ENCODE measurements at places on chromosomes 4 and X.

DNA sequence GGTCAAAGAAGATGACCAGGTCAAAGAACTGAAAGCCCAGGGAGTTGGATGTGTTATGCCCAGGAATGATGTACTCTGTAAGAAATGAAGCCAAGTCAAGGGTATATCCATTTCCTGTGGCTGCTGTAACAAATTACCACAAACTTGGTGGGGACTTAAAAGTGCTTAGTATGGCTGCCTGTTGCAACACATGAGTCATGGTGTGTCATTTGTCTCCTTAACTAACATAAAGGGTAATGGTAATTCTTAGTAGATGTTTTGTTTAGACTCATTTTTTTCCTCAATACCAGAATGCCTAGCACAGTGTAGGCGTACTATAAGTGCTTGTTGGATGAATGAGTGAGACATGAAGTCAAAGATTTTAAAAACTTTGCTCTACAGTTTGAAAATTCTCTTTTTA lies 45.7 kb downstream of the SYTL5 start:
- no peak for DNase-seq

GRCh38 chr4:104420766-104421165 lies 73.9 kb downstream of the CXXC4 start:
- DNase-seq = no peak

DNA sequence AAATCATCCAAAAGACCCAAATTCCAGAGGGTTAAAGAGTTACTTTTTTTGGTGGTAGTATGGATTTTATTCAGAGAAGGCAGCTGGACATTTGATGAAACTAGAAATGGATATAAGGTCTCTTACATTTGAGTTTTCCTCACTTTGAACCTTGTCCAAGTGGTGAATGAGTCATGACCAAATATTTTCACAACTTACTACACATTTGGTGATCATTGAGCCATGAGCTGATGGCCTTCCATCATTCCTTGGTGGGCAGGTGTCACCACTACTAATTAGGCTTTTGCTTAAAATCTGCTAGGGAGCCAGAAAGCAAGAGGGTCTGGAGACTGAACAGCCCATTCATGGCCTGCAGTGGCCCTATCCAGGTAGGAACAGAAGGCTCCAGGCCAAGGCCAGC lies 620.2 kb upstream of the INTU start:
- no peak for DNase-seq

DNA sequence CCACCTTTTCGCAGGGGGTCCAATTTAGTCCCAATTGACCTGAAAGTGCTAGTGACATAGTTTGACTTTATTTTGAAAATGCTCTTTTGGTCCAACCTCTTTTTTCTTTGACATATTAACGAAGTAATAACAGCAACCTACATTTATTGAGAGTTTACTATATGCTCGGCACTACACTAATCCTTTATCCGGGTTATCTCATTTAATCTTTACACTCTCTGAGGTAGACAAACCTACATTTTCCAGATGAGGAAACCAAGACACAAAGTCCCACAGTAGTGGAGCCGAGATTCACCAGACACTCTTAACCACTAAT lies 307 bp upstream of the ATRX start:
- DNase-seq = no peak

DNA sequence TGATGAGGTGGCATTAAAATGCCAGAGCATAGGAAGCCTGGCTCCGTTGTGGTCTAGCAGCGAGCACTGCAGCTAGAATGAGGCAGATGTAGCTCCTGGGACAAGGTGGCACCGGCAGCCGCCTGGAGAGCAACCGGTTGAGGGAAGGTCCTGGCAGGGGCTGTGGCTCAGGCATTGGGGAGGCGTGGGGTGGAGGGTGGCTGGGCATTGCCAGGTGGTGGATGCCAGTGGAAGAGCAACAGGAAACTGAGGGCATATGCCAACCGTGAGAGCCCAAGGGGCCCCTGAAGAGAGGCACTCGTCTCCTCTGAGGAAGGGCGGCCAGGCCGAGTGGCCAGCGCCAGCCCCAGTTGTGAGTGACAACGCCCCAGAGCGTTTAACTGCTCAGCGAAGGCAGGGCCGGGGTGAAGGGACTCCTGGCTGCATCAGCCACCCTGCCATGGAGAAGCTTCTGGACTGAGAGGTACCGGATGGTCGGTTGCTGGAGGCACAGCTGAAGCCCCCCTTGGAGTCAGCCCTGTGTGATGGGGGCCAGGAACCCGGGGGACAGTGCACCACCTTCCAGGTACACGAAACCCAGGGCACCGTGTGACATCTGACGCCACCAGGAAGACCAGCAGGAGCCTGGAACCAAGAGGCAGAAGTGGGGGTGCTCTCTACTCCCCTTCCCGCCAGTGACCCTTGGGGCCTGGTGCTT lies 13.2 kb upstream of the PDE6B start:
- DNase-seq = no peak

DNA sequence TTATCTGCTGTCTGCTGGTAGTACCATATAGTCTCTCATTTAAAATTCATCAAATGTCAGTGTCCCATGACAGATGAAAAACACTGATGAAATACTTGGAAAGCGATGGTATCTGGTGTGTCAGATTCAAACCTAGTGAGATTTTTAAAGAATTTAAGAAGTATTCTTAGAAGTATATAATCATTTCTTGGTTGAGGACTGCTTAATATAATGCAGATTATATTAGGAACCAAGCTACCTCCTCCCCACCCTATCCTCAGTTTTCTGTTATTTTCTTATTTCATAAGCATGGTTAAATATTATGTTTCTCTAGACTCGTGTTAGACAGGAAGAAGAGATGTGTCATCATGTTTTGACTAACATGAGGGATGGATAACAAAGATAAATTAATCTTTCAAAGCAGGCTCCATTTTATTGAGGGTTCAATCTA lies 118.5 kb downstream of the GLUD2 start:
- DNase-seq = no peak

DNA sequence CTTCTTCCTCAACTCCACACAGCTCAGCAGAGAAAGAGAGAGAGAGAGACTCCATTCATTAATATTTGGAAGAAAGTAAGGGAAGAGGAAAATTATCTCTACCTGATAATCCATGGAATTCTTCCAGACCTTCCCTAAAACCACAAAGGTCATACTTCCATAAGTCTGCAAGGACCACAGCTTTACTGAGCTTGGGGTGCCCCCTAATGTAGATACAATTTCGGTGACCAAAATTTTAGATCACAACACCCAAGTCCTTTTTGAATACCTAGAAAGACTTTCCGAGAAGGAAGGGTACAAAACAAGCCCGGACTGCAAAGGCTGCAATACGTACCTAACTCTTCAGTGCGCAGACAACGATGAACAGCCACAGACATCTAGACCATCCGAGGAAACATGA lies 523.9 kb downstream of the GLUD2 start:
- no peak for DNase-seq

- DNase-seq = no peak
These were observed 58.6 kb downstream of the C4orf46 start for GRCh38 chr4:158613046-158613445.

DNA sequence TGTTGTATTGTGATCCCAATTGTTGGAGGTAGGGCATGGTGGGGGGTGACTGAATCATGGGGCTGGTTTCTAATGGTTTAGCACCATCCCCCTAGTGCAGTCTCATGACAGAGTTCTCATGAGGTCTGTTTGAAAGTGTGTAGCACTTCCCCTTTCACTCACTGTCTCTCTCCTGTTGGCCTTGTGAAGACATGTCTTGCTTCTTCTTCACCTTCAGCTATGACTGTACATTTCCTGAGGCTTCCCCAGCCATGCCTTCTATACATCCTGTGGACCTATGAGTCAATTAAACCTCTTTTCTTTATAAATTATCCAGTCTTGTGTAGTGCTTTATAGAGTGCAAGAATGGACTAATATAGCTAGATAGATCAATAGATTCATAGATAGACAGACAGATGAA lies 230.0 kb downstream of the MAGEE1 start:
- DNase-seq = no peak

- DNase-seq = no peak
These were observed 147.9 kb upstream of the SMAD1 start for GRCh38 chr4:145333786-145334185.

- DNase-seq = no peak
These were observed 4.4 kb upstream of the FAT1 start for GRCh38 chr4:186727977-186728519.

- DNase-seq = no peak
These were observed 41.4 kb upstream of the PPP2R3B start for GRCh38 chrX:427812-428725.

GRCh38 chrX:140434347-140434746 lies 70.5 kb downstream of the SOX3 start:
- no peak for DNase-seq

GRCh38 chr4:26432419-26432818 lies 57.9 kb downstream of the CCKAR start:
- DNase-seq = no peak

DNA sequence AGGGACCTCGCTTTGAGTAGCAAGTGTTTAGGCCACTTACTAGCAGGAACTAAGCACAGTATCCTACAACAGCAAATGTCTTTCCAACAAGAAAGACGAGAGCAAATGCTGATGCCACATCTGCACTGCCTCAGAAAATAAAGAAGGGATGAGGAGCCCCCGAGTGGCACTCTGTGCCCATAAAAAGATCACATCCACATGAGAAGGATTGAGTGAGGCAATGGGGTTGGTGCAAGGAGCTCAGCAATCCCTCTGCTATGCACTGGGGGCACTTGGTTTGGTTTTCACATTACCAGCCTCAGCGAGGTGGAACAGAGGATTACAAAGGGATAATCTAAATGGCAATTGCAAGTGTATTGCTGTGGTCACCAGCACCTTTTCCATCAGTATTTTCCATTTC lies 252.8 kb upstream of the SLC7A11 start:
- no peak for DNase-seq

DNA sequence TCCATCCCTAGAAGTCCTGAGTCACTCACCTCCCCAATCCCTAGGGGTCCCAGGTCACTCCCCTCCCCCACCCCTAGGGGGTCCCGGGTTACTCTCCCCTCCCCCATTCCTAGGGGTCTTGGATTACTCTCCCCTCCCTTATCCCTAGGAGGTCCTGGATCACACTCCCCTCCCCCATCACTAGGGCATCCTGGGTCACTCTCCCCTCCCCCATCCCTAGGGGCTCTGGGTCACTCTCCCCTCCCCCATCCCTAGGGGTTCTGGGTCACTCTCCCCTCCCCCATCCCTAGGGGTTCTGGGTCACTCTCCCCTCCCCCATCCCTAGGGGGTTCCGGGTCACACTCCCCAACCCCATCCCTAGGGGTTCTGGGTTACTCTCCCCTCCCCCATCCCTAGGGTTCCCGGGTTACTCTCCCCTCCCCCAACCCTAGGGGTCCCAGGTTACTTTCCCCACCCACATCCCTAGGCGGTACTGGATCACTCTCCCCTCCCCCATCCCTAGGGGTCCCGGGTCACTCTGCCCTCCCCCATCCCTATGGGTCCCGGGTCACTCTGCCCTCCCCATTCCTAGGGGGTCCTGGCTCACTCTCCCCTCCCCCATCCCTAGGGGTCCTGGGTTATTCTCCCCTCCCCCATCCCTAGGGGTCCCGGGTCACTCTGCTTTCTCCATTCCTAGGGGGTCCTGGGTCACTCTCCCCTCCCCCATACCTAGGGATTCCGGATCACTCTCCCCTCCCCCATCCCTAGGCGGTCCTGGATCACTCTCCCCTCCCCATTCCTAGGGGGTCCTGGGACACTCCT lies 2.1 kb downstream of the ASMTL start:
- DNase-seq = peak; percentile 7

DNA sequence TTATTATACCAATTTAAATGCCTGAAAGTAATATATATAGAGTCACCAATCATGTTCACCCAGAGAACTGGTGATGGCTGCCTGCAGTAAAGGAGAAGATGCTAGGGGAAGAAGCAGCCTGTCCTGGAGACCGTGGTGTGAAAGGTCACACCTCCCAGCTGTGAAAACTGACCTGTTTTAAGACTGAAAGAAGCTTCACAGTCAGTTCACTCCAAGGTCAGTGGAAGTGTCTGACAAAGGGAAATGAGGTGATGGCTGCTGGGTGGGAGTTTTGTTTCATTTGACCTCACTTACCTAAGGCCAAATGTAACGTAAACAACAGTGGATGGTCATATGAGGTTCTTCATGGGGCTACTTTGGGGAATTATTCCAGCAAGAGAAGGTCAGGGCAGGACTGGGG lies 352.1 kb upstream of the GATB start:
- DNase-seq = no peak

DNA sequence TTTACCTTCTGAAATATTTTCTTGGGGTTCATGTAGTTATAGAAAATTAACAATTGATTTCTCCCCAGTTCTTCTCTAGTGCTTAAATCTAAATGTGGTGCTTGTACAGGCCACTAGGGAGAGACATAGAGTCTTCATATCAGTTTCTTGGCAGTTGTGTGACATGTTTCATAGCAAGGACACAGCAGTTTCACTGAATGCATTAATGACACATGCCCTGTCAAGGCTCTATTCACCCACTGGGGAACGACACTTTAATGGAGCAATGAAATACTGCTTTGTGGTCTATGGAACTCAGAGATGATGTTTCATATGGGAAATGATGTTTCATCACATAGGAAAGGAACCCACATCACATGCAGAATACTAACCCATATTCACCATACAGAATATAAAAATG lies 2.8 kb downstream of the VEGFC start:
- peak; percentile 7 for DNase-seq

DNA sequence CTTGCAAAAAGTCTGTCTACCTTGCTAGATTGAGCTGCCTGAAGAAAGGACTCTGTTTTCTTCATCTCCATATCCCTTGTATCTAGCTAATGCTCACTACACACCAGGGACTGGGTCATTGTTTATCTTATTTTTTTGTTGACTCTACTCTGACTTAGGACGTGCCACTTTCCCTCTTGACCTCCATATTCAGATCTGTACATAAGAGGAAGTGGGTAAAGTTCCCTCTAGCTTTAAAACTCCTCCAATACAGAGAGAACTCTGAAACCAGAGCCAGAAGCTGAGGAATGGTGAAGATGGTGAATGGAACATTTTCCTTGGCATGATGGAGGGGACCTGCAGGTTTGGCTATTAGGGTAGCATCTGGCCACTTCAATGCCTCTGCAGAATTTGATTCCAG lies 2026.1 kb upstream of the TENM3 start:
- DNase-seq = no peak

DNA sequence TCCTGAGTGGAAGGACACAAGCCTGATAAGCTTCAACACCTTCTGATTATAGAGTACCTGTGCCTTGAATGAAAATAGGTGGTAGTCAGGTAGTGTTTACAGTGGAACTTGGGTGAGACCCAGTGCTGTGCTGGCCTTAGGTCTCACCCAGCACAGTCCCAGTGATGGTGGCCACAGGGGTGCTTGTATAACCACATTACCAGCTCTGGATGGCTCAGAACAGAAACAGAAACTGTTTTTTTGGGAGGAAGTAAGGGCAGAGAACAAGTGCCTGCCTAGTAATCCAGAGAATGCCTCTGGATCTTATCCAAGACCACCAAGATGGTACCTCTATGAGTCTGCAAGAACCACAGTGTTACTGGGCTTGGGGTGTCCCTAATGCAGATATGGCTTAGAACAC lies 171.5 kb upstream of the DIPK2B start:
- no peak for DNase-seq

- no peak for DNase-seq
These were observed 2.3 kb upstream of the XPNPEP2 start for GRCh38 chrX:129736491-129736890.

All from activated CD4-positive, alpha-beta T cell treated with anti-CD3 and anti-CD28 coated beads, Interleukin-2, amount 10 ng/mL, durations not matched to agents 7 days and 5 days (primary cell).